NCI-H187 treated with DMSO at 0.1 percent for 48 hours (cell line): ENCODE measurements at places on chromosomes 13 and 19.

GRCh38 chr13:90565985-90566713 is 781.3 kb upstream of the MIR17HG start:
- DNase-seq = no peak

DNA sequence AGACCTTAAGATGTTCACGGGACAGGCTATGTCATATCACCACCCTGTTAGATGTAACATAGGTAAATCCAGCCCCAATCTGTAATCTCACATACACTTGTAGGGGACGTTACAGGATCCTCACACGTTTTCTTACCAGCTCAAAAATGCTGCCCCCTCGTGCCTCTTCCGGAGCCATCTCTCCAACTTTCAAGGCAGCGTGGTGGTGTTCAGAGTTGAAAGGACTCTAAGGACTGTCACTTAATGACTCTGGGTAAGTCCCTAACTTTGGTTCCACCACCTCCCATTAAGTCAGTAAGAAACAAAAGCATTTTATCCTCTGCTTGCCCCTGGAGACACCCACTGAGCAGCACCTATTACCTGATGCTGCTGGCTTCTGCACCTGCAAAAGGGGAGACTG is 4.4 kb downstream of the MED26 start:
- DNase-seq = no peak

DNA sequence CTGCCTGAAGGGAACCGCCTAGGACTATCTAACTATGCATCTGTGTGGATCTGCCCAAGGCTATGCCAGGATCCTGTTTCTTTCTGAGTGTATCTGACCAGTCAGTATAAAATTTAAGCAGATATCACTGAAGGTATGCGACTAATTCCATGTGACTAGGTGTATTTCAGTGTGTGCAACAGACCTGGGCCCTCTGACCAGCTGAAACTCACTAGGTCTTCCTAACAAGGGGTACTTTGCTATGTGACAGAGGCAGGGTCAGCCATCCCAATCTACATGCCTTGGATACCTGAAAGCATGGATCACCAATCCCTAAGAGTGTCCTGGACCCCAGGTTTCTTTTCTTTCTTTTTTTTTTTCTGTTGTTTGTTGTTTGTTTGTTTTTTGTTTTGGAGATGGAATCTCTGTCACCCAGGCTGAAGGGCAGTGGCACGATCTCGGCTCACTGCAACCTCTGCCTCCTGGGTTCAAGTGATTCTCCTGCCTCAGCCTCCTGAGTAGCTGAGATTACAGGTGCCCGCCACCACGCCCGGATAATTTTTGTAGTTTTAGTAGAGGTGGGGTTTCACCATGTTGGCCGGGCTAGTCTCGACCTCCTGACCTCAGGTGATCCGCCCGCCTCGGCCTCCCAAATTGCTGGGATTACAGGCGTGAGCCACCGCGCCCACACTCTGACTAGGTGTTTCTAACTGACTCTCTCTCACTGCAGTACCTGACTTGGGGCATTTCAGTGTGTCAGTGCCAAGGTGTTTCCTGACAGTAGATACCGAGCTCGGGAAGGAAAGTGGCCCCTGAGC is 43.5 kb downstream of the FCGBP start:
- no peak for DNase-seq

DNA sequence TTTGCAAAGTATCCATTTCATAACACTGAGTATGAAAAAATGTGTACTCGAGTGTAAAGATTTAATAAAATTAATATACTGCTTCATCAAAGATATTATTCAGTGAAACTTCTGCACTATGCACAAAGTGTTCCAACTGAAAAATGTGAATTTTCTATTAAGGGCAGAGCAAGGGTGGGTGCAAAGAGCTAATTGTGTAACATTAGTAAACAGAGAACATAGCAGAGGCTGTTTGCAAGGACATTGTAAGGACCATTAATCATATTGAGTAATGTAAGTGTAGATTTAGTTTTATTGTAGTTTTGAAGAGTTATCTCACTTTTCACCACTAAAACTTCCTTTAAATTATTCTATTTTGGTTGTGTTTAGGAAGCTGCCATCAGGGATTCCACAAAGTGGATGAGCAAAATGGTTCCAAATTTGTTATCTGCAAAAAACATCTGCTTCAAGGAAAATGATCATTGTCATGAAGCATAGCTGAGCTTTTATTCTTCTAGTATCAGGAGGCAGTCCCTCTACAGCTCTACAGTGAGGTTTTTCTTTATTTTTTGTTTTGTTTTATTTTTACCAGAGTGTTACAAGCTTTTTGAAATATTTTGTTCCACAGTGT is 1375.4 kb downstream of the SLITRK1 start:
- no peak for DNase-seq

- no peak for DNase-seq
Measured at GRCh38 chr13:35347679-35348205, 128.7 kb downstream of the MAB21L1 start.
